Stimulated activated naive CD4-positive, alpha-beta T cell (primary cell): ENCODE measurements at places on chromosomes 13 and 19.

DNA sequence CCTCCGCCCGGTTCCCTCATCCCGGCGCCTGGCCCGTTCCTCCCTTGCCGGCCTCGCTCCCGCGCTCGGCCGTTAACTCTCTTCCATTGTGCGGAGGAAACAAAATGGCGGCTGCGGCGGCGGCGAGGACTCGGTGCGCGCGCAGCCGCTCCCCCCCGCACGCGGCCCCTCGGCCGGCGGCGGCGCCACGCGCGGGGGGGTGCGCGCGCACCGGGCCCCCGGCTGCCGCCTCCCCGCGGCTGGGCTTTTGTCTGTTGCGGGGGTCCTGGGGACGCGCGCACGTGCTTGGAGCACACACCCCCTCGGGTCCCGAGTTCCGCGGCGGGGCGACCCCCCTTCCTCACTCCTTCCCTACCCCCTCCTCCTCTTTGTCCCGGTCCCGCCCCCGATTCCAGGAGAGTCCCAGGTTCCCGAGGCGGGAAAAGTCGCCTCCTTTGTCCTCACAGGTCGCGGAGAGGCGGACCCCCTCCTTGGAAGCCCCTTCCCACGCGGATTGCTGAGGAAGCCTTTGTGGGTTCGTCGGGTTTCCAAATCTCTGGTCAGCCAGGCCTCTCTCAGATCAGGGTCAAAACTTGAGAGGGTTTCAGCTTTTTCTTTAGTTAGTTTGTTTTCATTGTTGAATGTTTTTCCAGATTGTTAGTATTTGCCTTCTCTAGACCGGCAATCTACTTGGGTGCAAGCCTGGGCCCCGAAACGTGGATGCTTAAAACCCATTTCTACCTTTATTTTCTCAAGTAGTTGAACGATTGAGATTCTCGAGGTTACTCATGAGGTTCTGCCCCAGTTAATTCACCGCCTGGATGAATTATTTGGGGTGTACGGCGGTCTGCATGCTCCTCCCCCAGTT is 687 bp downstream of the ILF3 start:
- no peak for DNase-seq

DNA sequence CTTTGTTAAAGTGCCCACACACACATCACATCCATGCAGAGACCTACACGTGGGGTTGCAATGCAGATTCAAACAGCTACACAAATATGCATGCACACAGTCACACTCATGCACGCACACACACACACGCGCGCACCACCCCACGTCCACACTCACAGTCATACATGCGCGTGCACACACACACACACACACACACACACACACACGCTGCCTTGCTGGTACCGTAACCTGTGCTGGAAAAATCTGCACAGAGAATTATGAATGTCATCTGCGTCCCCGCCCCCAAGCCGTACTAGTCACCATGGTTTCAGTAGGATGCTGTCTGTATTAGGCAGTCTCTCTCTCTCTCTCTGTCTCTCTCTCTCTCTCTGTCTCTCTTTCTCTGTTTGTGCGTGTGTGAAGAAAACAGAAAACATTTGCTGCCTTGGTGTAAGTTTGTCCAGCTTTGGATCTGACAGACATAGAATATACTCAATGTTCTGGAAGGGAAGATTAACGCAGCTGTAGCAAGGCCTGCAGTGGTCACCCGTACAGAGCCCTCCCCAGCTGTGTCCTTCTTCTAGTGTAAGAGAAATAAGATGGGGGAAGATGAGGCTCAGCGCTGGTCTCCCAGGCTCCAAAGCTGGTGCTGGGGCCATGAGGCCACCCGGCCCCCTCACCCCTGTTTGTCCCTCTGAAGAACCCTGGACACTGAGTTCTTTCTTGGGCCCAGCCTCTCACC is 26.4 kb upstream of the DPP9 start:
- DNase-seq, result no peak

DNA sequence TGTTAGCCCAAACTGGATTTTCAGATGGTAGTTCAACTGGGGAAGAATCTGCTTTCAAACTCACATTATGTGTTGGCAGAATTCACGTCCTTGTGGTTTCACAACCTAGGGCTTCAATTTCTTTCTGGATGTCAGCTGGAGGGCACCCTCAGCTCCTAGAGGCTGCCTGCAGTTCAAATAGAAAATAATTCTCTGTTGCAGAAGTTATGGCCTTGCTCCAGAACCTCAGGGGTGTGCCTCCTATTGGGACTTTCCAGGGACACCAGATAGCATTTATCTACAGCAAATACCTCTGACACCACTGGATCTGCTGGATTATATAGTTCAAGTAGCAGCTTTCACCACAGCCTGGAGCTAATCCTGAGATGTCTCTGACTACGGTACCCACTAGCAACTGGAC is 11.8 kb upstream of the RB1 start:
- DNase-seq, result no peak

DNA sequence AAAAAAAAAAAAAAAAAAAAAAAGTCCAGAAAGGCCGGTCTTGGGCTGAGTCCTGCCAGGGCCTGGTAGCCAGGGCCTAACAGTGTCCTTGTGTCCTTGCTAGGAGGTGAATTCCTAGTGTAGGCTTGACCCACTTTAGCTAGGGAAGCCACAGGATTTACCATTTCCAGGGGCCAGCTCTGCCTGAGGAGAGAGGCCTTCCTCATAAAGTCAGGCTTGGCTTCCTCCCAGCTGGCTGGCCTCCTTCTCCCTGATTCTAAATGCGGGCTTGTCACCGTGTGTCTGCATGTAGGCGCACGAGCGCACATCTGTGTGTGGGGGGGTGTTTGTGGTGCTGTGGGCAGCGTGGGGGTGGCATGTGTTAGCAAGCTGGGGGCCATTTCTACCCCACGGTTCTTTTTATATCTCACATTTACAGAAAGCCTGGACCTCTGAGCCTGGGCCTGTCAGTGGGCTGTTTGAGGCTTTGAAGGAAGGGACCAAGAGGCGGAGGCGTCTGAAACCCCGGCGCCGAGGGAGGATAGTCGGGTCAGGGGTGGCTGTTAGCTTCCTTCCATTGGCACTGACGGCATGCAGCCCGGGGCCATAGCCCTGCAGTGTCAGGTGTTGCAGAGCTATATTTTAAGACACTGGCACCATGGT is 31.7 kb downstream of the IER2 start:
- no peak for DNase-seq

DNA sequence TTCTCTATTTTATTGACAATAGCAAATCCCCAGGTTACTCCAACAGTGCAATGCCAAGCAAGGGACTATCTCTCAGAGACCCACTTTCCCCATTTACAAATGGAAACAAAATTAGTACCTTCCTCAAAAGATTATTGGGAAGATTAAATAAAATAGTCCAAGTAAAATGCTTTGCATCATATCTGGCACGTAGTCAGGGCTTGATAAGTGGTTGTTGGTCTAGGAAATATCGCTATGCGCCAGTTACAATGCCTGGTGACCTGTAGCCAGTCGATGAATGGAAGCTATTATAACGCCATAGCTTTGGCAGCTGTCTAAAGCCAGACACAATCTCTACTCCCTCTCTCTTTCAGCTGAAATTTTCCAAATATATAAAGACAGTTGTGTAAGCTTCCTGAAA is 220.3 kb downstream of the RAP2A start:
- no peak for DNase-seq

- no peak for DNase-seq
These were observed 81.4 kb upstream of the MEDAG start for GRCh38 chr13:30824651-30825050.

GRCh38 chr19:16714702-16715287 is 4.9 kb upstream of the NWD1 start:
- peak; percentile 5 for DNase-seq

- DNase-seq, result no peak
These were observed 571.6 kb downstream of the TBC1D4 start for GRCh38 chr13:74910415-74910814.

DNA sequence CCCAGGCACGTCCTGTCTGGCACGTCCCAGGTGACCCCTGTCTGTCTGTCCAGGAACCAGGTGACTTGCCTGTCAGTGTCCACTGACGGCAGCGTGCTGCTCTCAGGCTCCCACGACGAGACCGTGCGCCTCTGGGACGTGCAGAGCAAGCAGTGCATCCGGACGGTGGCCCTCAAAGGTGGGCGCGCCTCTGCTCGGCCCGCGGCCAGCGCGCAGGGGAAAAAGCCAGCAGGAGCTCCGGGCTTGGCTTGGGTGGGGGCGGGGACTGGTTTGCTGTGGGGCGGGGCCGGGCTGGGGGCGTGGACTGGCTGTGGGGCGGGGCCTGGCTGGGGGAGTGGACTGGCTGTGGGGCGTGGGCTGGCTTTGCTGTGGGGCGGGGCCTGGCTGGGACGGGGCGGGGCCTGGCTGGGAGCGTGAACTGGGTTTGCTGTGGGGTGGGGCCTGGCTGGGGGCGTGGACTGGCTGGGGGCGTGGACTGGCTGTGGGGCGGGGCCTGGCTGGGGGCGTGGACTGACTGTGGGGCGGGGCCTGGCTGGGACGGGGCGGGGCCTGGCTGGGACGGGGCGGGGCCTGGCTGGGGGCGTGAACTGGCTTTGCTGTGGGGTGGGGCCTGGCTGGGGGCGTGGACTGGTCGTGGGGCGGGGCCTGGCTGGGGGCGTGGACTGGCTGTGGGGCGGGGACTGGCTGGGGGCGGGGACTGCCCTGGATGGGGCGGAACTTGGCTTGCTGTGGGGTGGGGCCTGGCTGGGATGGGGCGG is 7.2 kb downstream of the WDR18 start:
- DNase-seq, result peak; percentile 75

DNA sequence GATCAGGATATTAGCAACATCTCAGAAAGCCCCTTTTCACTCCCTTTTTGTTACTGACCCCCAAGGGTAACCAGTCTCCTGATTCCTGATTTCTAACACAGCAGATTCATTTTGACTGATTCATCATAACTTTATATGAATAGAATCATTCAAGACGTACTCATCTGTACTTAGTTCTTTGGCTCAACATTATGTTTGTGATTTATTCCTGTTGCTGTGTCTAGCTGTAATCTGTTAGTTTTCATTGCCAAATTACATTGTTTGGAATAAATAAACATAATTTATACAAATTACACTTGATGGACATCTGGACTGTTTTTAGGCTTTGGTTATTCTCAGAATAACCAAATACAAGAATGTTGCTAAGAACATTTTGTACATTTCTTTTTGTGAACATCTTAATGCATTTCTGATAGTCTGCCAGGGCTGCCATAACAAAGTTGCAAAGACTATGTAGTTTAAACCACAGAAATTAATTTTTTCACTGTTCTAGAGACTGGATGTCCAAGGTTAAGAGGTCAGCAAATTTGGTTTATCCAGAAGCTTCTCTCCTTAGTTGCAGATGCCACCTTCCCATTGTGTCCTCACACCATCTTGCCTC is 62.8 kb upstream of the EDNRB start:
- DNase-seq, result no peak

GRCh38 chr13:75360170-75360569 is 121.8 kb downstream of the TBC1D4 start:
- no peak for DNase-seq

- DNase-seq, result no peak
These were observed 44.0 kb downstream of the WDFY2 start for GRCh38 chr13:51628059-51628852.

- no peak for DNase-seq
These were observed 1066.7 kb upstream of the PCDH20 start for GRCh38 chr13:62482351-62482750.

GRCh38 chr13:76035711-76036110 is 399.6 kb downstream of the LMO7 start:
- DNase-seq, result no peak

DNA sequence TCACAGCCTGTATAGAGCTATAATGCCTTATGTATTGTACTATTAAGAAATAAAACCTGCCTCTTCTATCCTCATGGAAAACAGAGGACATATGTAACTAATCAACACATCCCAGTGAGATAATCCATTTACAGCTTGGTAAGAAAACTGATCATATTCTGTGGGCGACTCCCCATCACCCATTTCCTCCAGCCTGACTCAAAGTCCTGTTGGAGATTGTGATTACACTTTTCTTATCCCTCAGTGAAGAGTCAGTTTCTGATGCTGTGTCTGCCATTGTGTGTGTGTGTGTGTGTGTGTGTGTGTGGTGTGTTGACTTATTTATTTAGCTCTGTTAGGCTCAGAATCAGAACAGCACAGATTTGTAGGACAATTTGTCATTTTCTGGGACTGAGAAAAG is 212.8 kb downstream of the FGF9 start:
- DNase-seq, result no peak

- no peak for DNase-seq
These were observed 5.9 kb upstream of the MCF2L start for GRCh38 chr13:112962911-112963625.

- no peak for DNase-seq
These were observed 15.8 kb upstream of the CLDN10 start for GRCh38 chr13:95536632-95537241.
